ENCODE measurements at places on chromosomes 11 and 22.

GRCh38 chr11:98710986-98711385 is 309.8 kb upstream of the CNTN5 start:
- DNase-seq = no peak

DNA sequence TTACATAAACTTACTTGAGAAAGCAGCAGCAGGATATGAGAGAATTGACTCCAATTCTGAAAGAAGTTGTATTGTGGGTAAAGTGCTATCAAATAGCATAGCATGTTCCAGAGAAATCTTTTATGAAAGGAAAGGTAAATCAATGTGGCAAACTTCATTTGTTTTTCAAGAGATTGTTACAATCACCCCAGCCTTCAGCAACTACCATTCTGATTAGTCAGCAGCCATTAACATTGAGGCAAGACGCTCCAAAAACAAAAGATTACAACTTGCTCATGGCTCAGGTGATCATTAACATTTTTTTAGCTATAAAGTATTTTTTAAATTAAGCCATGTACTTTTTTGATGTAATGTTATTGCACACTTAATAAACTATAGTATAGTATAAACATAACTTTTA is 357.2 kb downstream of the TMEM135 start:
- no peak for DNase-seq

DNA sequence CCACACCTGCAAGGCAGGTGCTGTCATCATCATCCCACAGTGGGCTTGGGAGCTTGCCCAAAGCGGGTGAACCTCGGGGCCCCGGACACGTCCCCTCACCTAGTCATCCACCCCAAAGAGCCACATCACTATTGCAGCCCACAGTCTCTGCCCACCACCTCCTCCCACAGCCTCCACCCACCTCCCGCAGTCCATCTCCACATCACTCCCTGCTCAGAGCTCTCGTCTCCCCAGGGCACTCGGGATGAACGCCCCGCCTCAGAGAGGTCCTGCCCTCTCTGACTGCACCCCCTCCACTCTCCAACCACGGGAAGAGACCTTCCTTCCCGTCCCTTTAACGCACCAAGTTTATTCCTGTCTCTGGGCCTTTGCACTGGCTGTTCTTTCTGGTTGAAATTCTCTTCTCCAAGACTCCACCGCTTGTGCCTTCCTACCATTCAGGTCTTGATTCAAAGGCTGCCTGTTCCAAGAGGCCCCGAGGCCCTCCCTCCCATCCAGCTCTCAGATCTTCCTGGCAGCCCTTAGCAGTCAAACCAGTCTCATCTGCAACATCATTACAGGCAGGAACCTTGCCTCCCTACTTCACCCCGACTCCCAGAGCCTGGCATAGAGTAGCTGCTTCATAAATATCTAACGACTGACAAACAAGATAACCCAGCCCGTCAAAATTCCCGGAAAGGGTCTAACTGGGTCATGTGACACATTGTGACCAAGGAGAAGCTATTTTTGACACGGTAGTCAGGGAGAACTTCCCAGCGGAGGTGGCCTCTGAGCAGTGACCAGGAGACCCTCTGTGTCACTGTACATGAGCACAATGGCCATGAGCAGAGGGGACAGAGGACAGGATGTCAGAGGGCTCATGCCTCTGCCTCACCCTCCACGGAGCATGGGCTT is 11.1 kb downstream of the KCNJ4 start:
- DNase-seq = no peak

GRCh38 chr11:96664110-96664509 is 274.3 kb downstream of the JRKL start:
- no peak for DNase-seq

DNA sequence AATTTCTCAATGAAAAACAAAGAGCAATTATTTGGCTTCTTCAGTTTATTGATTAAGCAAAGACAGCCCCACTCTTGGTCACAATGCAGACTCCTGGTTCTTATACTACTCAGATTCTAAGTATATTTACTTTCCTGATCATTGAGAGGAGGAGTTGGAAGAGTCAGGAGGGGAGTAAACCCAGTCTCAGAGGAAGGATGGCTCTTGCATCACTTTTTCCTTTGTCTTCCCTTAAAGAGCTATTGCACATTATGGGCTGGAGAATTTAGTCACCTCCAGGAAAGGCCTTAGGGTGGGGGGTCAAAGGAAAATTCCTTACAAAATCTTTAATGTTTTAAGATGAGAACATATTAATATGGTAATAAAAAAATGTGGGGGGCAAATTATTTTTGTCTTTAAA is 8.1 kb downstream of the SLC17A6 start:
- no peak for DNase-seq

DNA sequence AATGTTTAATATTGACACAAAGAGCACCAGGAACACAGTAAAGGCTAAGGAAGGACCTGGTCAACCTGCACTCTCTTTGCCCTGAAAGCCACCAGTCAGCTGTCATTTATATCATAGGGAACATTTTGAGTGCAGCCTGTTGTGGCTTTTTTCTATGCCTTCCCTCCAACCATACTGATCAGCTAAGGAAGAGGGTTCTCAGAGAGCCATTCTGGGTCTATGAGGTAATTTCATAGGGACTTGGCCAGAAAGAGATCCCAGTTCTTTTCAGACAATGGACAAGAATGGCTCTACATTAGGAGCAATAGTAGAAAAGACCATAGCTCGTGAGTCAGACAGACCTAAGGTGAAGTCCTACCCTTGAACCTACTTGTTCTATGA is 132.8 kb downstream of the CCDC34 start:
- no peak for DNase-seq

GRCh38 chr22:23677701-23677995 is 13.2 kb upstream of the RGL4 start:
- peak; percentile 8 for DNase-seq

DNA sequence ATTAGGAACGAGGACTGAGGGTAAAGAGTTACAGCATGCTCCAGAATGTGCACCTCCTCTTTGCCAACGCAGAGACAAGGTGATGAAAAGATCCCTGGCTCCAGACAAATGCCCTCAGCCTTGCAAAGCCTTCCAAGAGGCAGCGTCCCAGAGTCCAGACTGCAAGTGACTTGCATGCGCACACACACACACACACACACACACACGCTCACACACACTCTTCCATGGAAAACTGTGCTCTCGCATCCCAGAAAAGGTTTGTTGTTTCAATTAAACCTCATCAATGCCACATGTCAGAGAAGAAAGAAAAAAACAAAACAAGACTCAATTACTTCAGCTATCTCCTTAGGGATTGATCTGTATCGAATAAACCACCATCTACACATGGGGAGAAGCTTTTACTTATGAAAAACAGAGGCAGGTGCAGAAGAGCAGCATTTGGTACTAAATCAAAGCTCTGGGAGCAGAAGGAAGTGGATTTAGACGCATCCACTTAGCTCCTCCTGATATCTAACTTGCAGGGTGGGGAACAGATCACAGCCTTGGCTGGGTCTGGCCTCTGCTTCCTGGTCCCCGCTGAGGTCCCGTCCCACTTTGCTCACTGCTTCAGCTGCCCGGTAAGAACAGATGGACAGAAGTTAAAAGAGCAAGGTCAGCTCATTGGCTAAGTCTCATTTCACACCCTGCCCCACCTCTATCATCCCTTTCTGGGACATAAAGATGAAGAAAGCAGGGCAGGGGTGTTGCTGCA is 249.8 kb upstream of the BLID start:
- no peak for DNase-seq

DNA sequence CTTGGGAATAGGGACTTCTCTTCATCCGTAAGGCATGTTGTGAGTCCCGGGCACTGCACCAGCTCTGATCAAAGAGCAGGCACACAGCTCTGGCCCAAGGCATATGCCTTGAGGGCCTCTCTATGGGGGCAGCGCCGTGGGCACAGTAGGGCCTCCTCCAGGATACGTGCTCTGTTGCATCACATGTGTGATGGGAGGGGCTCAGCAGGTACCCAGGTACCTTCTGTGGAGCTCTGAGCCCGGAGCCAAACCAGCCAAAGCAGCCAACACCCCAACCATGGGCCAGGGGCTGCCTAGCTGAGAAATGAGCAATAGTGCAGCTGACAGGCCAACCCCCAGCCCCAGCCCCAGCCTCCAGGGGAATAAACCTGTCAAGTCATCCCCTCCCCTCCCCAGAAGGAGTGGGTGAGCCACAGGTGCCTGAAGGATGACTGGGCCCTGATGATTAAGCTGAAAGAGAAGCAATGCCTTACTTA is 79.7 kb upstream of the SHISAL1 start:
- DNase-seq = no peak

- no peak for DNase-seq
Measured at GRCh38 chr11:34827228-34827627, 89.0 kb downstream of the APIP start.

GRCh38 chr22:21815958-21816357 is 51.5 kb downstream of the MAPK1 start:
- no peak for DNase-seq

DNA sequence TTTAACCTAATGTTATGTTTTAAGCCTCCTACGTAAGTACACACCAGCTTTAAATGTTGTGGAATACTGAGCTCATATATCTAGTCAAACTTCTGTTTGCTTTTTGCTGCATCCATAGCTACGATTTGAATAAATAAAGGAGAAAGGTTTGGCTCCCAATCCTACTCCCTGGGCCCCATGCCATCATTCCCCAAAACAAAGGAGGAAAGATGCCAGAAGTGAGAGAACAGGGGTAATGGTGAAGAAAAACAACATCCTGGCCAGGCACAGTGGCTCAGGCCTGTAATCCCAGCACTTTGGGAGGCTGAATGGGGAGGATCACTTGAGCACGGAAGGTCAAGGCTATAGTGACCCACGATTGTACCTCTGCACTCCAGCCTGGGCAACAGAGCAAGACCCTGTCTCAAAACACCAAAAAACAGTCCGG is 26.5 kb downstream of the SCGB1A1 start:
- DNase-seq = no peak

DNA sequence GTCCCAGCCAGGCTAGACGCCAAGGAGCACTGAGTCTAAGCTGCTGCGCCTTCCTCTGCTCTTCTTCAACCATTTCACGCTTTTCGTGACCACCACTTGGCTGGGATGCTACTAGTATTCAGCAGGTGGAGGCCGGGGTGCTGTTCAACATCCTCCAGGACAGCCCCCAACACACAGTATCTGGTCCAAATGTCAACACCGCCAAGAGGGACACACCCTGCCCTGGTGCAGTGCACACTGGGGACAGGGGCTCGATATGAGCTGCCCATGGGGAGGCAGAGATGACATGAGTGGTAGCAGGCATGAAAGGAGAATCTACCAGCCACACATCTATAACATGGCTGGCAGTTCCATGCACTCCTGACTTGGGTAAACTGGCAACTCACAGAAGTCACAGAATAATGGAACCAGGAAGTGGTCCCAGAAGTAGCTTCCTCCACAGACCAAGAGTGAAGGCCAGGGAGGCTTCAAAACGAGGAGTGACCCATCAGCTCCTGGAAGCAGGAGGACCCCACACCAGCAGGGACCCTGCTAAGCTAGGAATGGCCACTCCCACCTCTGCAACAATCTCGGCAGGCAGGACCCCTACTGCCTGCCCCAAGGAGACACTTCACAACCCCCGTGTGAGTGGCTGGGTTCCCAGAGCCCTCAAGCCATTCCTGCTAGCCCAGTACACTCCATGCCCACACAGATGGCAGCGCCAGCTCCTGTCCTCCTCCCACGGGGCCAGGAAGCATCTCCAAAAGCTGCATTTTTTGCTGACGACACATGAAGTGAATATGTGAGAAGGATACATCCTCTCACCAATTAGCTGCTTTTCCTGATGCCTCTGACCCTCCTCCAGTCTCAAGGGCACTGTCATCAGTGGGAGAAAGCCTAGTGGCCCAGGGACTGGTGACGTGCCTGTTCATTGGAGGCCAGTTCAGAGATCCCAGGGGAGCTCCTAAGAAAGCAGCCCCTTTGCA is 78.8 kb downstream of the DGCR2 start:
- DNase-seq = no peak

DNA sequence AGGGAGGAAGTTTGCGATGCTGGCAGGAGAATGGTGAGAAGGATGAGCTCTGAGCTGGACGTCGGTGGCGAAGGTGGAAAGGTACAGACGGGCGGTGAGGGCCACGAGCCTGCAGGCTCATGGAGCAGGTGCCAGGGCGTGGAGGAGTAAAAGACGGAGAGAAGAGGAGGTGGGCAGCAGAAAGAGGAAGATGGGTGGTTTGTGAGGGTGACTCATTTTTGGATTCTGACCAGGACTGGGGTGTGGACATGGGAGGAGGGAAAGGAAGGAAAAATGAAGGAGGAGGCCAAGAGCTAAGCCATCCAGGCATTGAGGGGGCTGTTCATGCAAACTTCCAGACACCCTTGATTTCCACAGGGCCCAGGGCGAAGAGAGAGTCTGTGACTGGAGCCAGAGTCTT is 3.5 kb downstream of the ZDHHC24 start:
- no peak for DNase-seq

- no peak for DNase-seq
Measured at GRCh38 chr11:131754671-131755070, 384.3 kb downstream of the NTM start.
